ENCODE measurements at places on chromosomes 1 and 21.

GRCh38 chr21:39961251-39961650 lies 94.0 kb downstream of the PCP4 start:
- DNase-seq = no peak

DNA sequence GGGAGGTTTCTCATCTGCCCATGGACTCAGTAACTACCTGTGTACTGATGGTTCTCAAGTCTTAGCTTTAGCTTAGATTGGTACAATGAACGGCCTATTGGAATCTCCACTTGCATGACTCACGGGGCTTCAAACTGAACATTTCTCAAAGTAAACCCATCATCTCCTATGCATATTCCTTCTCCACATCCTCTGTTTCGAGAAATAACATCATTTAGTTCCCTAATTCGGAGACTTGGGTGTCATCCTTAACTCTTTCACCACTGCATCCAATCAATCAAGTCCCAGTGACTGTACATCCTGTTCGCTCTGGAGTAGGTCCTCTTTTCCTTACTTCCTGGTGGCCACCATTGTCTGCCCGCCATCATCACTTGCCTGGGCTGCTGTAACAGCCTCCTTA lies 55.8 kb downstream of the LGR6 start:
- no peak for DNase-seq

GRCh38 chr1:235946571-235946981 lies 79.9 kb upstream of the LYST start:
- DNase-seq = no peak

- no peak for DNase-seq
These were observed 584 bp downstream of the TINAGL1 start for GRCh38 chr1:31576743-31577455.

GRCh38 chr1:245177071-245177900 lies 22.5 kb downstream of the KIF26B start:
- DNase-seq = no peak

GRCh38 chr1:152107984-152108881 lies 7.0 kb downstream of the TCHH start:
- DNase-seq = peak; percentile 20

DNA sequence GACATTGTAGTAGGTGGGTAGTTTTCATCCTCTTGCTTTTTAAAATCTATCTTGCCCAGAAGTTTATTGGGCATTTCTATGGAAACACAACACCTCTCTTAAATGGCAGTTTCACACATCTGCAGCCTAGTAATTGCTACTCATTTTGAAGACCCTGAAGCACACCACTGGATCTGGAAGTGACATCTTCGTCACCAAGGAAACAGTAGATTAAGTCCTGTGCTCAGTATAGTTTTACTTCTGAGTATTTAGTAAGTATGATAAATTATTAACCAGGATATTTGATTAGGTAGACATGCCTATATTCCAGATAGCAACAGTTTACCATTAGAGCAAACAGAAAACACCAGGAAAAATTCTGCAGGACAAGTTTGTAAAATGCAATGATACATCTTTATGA lies 48.7 kb downstream of the UCK2 start:
- no peak for DNase-seq

- no peak for DNase-seq
These were observed 249.8 kb downstream of the NRIP1 start for GRCh38 chr21:14814991-14815390.

GRCh38 chr1:12162459-12163137 lies 4.2 kb upstream of the TNFRSF1B start:
- no peak for DNase-seq

Measured in renal pelvis (tissue), 12 donors.